ENCODE measurements at places on chromosomes 16 and 17. TPM values are rescaled to one million over a fixed set of nuclear protein-coding genes. Genes with fewer than 3 reads are reported as not detected.

PRR15L gene
- not detected for total RNA-seq

CHTF8 gene
- 191 TPM for total RNA-seq

MNT gene
- 0.35 TPM for total RNA-seq

KRTAP4-11 gene
- total RNA-seq, result not detected

OTOP3 gene
- not detected for total RNA-seq

CDH13 gene
- not detected for total RNA-seq

GRCh38 chr16:53848277-53848942 is 144.5 kb downstream of the FTO start:
- DNase-seq, result peak; percentile 17

GRCh38 chr17:4708436-4708835 is 2.0 kb upstream of the ARRB2 start:
- peak; percentile 23 for DNase-seq

- no peak for DNase-seq
Measured at GRCh38 chr16:86556576-86556975, 1.5 kb upstream of the MTHFSD start.

- DNase-seq, result no peak
Measured at GRCh38 chr17:50421308-50422051, 4.5 kb upstream of the ACSF2 start.

GRCh38 chr17:43619705-43620104 is 42.0 kb downstream of the MEOX1 start:
- no peak for DNase-seq

- no peak for DNase-seq
Measured at GRCh38 chr16:75862098-75862386, 135.8 kb upstream of the CPHXL start.

DNA sequence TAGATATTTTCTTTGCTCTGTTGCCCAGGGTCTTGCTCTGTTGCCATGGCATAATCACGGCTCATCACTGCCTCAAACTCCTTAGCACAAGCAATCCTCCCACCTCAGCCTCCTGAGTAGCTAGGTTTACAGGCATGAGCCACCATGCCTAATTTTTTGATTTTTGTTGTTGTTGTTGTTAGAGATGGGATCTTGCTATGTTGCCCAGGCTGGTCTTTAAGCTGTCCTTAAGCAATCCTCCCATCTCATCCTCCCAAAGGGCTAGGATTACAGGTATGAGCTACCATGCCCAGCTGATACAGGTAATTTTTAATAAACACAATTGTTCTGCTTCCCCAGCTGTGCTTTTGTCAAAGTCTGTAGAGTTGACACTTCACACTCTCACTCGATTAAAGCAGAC is 159.3 kb downstream of the PARN start:
- no peak for DNase-seq

DNA sequence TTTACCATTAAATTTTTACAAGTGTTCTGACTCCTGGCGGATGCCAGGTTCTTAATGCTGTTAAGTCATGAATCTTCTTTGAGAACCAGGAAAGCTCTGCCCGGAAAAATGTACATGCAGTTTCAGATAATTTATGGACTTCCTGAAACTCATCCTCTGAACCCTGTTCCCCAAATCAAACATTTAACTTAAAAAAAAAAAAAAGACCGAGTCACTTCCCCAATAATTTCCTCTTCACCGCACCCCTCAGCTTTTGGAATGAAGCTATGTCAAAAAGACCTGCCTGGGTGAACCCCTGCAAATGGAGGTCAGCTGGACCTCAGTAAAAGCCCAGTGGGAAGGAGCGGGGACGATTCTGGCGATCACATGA is 15.0 kb downstream of the ZNF232 start:
- no peak for DNase-seq

- no peak for DNase-seq
Measured at GRCh38 chr16:67967958-67968399, 458 bp downstream of the SLC12A4 start.

DNA sequence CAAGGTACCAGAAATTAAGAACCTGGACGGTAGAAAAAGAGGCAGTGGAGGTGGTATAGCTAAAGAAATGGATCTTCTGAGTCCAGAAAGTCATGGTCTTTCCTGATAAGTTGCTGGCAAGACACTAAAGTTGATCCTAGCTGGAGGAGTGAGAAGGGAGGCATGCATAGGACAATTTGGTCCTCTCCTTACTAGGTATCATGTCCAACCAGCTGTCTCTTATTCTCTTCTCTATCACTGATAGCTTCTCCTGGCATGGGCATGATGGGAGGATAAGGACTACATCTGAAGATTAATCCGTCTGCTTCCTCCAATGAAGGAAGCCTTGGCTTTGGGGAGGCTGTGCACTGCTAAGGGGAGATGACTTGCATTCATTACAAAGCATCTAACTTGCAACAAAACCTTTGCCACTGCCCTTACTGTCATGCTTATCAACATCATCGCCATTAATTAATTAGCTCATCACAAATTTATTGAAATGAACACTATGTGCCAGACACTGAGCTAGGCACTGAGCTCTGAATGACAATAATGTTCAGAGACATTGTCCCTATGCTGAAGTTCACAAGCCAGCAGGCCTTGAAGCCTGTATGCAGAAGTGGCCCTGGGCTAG is 3.1 kb upstream of the FAM117A start:
- DNase-seq, result no peak

- DNase-seq, result no peak
Measured at GRCh38 chr17:63984236-63984635, 11.5 kb upstream of the SCN4A start.

GRCh38 chr17:45172541-45173286 is 11.0 kb downstream of the HEXIM2 start:
- DNase-seq, result peak; percentile 96

DNA sequence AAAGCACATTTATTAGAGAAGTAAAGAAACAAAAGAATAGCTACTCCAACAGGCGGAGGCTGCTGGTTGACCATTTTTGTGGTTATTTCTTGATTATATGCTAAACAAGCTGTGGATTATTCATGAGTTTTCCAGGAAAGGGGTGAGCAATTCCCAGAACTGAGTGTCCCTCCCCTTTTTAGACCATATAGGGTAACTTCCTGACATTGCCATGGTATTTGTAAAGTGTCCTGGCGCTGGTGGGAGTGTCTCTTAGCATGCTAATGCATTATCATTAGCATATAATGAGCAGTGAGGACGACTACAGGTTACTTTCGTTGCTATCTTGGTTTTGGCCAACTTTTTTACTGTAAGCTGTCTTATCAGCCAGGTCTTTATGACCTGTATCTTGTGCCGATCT is 12.2 kb upstream of the HS3ST4 start:
- DNase-seq, result no peak
